ENCODE measurements at places on chromosomes 1 and 21. TPM values are rescaled to one million over a fixed set of nuclear protein-coding genes. Genes with fewer than 3 reads are reported as not detected.

GRCh38 chr1:9230869-9231533 lies 3.6 kb upstream of the H6PD start:
- no peak for DNase-seq

The LRRIQ3 gene
- polyA plus RNA-seq = 0.84 TPM

DNA sequence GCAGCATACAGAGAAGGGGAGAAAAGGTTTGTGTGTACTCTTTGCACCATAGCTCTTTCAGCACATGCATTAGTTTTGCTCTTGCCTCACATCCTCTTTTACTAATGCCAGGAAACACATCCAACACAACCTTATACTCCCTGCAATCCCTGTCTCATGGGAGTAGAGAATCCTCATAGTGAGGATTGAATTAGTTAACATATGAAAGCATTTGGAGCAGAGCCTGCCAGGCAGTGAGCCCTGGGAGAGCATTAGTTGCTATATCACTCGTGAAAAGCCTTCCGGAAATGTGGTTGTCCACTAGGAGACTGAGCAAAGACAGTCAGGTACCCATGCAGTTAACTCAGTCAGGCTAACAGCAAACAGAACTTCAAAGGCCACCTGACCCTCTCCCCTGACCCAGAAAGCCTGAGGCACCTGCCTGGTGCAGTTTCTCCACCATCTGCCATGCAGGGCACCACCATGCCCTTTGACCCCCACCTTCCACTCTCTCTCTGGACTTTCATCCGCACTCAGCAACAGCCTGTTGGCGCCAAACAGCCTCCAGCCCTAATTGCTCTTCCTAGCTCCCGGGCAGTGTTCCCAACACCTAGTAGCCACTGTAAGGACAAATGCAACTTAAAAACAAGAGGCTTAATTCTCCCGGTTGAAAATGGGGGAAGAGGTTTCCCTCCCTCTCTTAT lies 14.9 kb upstream of the AGT start:
- peak; percentile 47 for DNase-seq

The S100A7 gene
- polyA plus RNA-seq = not detected

DNA sequence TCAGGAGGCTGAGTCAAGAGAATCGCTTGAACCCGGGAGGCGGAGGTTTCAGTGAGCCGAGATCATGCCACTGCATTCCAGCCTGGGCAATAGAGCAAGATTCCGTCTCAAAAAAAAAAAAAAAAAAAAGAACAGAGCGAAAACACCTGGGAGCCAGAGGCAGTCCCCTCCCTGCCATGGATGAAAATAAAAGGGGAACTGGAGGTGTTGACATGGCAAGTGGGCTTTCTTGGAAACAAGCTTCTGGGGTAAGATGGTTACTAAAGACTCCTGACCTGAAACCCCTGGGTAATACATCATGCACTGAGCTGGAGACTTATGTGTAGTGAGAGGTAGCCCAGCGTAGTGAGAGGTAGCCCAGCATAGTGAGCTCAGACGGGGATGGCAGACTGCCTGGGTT lies 31.6 kb downstream of the ADCY10 start:
- DNase-seq = no peak

DNA sequence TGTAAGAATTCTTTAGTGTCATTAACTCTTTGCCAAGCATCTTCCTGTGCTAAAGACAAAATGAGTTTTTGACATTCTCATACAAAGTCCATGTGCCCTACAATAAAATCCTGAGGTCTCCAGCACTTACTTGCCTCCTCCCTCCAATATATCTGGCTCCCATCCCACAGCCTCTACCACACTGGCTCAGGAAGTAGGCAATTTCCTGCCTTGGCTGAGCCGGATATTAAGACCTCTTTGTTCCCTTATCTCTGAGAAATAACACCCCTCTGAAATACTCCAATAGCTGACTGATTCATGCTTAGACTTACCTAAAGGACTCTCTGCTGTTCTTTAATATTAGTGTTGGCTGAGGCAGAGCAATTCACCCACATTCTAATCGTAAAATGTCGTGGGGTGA lies 37.6 kb upstream of the GORAB start:
- no peak for DNase-seq

DNA sequence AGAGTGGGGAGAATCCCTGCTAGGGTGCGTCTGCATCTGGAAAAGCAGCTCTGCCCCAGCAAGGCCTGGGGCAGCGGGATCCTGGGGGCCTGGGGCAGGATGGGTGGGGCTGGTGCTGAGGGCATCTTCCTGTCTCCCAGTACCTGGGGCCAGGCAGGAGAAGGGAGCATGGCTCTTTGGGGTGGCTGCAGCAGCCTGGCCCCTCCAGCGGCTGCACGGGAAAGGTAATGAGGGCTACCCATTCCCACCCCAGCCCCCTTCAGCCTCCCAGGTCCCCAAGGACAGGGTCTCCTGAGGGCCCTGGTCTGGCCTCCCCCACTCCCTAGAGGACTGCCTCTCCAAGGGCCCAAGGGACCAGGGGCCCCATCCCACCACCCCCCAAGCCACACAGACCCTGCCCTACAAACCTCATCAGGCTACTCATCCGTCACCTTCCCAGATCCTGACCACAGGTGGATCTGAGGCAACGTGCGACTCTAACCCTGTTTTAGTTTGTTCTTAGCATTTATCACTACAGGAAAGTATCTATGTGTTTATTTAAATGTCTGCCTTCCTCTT lies 910 bp upstream of the ANKRD65 start:
- no peak for DNase-seq

DNA sequence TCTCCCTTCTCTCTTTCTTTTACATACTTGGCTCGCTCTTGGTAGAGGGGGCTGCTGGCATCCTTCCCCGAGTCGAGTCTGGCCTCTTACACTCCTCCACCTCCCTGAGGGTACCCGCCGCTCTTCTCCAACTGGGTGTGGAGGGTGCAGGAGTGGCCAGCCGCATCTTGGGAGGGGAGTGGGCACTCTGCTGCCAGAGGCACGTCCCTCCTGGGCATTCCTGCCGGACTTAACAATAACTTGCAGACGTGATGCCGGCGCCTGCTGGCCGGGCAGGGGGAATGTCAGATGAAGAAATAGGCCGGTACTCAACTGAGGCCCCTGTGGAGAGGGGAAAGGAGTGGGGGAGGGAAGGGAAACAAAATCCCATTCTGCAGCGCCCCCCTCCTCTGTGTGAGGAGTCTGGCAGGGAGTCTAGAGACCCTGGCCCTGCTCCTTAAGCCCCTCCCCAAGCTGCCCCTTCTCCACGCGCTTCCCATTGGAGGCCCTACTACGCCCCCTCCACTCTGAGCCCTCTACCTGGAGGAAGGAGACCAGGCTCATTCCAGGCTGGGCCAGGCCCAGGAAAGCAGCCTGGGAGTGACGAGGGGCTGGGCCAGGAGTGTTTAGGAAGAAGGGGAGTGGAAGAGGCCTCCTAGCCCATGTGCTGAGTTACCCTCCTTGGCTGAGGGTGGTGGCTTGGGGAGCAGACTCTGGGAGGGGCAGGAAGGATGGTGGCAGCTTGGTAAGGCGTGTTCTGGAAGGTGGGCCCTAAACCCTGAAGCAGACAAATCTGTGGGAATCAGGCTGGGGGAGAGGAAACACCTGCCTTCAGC lies 1.8 kb downstream of the ATP2B4 start:
- DNase-seq = peak; percentile 89
